ENCODE measurements at places on chromosomes 3 and 15.

DNA sequence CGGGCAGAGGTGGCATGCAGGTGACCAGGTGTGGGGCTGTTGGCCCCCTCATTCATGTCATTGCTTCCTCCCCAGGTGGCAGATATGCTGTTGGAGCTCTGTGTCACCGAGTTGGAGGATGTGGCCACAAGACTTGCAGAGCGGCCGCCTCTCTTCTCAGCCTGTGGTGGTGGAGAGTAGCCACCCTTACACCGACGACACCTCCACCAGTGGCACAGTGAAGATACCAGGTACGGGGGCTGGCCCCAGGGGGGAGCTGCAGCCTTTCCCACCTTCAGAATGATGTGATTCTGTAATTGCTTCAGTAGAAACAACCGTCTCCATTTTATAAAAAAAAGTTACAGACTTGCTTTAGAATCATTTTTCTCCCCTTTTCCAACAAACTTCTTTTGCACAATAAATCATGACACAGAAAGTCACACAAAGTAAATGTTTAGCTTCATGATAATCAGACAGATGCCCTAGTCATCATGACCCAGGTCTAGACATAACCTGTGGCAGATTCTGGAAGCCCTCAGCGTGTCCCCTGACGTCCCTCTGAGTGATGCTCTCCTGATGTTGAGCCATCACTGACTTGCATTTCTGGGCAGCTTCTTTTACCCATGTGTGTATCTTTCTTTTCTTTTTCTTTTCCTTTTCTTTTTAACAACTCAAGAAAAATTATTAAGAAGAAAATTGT, 76.0 kb upstream of the FAN1 start:
- no peak for DNase-seq

- no peak for DNase-seq
Measured at GRCh38 chr3:179045719-179046402, 25.7 kb downstream of the ZMAT3 start.

DNA sequence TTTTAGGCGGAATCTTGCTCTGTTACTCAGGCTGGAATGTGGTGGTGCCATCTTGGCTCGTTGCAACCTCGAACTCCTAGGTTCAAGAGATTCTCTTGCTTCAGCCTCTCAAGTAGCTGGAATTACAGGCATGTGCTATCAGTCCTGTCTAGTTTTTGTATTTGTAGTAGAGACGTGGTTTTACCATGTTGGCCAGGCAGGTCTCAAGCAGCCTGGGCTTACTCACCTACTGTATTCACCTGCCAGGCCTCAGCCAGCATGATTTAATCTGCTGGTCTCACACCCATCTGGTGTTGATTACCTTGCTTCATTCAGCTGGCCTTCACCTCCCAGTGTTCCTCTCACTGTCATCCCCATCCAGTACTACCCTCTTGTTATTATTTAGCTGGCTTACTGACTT, 102.0 kb downstream of the IL12A start:
- DNase-seq: no peak

DNA sequence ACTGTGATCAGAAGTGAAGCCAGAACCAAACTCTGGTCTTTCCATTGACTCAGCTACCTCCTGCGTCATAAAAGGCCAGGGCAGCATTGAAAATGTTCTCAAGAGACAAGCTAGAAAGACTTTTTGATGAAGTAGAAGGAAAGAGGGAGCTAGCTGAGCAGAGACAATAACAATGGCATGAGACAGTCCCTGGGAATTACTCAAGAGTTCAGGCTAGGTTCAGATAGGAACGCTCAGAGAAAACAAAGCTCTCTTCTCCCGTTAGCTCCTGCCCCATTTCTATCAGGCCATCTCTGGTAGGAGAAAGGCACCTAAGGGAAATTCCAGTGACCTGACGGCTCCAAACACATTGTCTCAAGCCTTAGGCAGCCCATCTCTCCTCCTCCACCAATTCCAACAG, 7.0 kb upstream of the OXTR start:
- no peak for DNase-seq

DNA sequence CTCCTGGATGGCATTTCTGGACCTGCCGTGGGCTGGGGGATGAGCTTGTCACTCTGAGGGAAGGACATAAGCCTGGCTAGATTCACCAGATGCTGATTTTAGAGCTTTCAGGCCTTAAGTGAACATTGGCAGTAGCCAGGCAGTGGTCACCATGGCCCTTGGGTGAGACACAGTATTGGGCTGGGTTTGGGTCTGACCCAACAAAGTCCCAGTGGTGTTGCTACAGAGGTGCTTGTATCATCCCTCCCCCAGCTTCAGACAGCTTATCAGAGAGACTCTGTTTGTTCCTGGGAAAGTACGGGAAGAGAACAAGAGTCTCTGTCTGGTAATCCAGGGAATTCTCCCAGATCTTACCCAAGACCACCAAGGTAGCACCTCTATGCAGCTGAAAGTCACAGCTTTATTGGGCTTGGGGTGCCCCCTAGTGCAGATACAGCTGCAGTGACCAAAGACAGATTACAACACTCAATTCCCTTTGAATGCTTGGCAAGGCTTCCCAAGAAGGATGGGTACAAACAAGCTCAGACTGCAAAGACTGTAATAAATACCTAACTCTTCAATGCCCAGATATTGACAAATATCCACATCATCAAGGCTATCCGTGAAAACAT, 9.8 kb upstream of the RUVBL1 start:
- DNase-seq: no peak

- DNase-seq: no peak
Measured at GRCh38 chr3:51938780-51939425, 2.8 kb downstream of the RRP9 start.

DNA sequence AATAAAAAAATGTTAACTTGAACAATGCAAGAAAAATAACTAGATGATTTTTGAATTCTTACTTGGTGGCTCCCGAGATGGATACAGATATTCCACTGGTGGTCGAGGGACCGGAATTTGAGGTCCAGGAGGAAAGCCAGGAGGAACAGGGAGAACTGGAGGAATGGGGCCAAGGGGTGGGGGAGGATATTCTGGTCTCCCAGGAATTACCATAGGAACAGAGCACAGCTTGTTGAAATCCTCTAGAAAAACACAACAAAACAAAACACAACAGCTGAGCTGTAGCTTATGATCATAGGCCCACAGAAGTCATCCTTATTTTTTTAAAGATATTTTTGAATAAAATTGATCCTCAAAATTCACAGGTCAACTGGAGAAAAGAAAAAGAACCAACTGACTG, 129.4 kb downstream of the FBN1 start:
- no peak for DNase-seq

- DNase-seq: no peak
Measured at GRCh38 chr3:39190281-39191025, 1.9 kb downstream of the XIRP1 start.

- DNase-seq: no peak
Measured at GRCh38 chr3:70824078-70824477, 511.6 kb upstream of the MDFIC2 start.

DNA sequence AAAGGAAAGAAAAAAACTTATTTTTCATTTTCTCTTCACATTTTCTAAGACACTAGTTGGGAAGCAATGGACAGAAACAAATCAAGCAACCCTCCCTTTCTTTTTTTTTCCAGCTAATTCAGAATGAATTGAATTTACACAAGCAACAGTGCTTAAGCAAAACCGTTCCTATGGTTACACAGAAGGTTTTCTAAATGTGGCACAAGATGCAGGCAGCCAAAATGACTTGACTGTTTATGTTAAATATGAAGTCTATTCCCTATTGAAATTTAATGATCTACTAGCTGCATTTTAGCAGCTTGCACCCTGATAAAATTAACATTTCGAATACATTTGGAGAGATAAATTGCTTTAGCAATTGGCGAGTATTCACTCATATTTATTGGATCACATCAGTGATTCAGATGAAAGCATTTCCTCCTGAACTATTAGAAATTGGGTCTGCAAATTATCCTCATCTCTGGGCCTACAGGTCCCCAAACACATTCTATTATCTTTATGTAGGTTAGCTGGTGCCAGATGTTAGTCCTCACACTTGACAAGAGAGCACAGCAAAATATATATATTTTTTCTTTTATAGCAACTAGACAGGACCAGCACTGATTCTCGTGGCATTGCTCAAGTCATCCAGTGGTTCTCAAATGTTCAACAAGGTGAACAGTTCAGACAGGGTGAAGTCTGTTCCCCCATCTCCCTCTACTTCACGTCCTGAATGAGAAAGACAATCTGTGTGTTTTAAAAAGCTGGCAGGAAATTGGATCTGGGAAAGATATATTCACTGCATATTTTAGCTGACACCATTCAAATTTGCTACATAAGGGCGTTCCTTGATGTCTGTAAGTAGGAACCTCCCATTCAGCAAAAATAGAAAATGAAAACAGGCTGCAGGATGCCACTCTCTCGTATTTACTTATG, 463.6 kb upstream of the KCNMB2 start:
- no peak for DNase-seq

DNA sequence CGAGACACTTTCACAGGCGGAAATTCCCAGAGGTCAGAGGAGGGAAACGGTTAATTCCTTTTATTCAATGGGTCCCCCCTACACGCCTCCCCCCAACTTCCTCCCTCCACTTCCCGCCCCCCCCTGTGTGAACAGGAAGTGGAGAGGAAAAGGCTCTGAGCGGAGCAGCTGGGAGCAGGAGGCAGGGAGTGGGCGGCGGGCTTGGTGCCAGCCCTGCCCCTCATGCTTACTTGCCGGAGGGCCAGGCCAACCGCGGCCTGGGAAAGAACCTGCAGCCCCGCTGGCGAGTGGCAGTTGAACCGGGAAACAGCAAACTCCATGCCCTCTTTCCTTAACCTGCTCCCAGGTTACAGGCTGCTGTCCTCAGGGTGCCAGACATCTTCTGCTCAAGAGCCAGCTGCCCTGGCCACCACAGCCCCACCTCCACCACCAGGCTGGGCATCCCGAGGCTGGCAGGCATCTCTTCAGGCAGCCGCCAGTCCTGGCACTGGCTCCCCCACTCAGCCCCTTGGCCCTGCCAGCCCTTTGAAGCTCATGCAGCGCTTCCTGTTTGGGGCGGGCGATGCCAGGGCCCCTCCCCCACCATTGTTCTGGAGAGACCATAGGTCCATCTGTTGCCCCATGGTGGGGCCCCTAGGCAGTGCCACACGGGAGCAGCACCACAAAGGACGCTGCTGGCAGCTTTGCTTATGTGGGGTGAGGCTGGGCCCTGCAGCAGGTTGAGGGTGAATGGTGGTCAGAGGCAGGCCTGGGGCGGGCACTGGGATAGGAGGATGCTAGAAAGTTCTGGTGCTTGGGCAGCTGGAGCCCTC, 12.9 kb downstream of the VPS18 start:
- DNase-seq: no peak

DNA sequence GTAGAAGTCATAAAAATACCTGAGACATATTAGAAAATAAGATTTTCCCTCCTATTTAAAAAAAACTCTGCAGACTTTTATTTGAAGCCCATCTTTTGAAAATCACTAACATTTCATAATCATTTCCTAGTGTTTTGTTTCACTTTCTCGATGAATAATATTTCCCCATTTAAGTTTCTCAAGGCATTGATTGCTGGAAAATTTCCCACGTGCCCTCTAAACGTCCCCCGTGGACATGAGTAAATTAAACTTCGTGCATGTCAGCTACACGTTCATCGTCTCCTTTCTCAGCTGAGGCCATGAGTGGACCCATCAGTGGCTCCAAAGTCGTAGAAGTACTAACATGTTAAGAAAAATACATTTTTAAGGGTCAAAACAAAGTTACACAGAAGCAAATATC, 2.0 kb upstream of the TM2D3 start:
- DNase-seq: no peak

DNA sequence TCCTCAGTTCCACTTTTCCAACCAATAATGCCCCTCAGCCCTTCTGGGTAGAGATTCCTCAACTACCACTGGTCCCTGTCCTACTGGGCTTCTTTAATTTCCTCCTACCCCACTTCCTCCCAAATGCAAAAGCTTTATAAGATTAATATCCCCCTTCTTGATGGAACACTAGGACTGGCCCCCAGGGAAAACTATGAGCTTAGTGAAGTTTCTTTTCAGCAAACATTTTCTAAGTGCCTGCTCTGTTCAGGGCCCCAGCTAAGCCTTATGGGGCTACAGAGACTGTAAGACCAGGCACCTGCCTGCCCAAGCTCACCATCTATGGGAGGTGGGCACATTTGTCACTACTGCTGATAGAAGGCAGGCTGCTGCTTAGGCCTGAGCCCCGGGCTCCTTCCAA, 79.4 kb downstream of the RPLP1 start:
- no peak for DNase-seq

GRCh38 chr15:62403164-62403809, 238.2 kb upstream of the C2CD4B start:
- no peak for DNase-seq

DNA sequence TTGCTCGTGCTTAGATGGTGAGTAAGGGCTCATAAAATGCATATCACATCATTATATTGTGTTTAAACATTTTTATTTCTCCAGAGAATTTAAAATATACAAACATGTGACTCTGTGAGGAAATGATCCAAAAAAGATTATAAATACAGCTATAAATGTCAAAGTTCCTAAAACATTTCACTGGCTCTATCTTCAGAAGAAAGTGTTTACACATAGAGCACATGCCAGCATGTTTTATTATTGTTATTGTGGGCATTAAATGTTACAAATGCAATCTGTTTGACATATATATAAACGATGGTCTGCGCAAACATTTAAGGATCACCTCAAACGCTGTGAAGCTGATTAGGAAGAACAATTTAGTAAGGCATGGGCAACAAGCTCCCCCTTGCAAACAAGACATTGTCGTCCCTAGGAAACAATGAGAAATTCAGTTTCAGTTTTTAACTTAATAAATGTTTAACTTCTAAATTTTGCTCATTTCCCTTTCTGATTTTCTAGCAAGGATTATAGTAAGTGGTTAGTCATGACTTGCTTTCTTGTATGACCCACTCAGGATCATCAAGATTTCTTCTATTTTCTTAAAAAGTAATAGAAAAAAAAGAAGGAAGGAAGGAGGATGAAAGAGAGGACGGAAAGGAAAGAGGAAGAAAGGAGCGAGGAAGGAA, 207.5 kb downstream of the SATB1 start:
- no peak for DNase-seq
